ENCODE measurements at places on chromosomes 5 and 9.

DNA sequence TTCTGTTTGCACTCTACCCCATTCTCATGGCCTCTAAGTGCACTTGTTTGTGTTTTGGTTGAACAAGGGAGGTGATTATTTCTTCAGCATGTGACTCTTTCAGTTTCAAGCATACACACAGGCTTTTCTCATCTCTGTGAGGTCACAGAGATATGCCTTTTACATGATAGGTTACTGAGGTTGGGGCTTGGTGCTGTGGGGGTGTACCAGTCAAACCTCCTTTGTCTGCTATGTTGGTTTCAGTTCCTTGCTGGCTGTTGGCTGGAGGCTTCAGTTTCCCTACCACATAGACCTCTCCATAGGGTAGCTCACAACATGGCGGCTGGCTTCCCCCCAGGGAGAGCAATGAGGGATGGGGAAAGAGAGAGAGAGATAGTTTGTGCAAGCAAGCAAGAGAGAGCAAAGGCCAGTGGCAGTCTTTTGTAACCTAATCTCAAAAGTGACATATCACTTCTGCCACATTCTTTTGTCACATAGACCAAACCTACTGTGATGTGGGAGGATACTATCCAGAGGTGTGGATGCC lies 96.7 kb upstream of the SEMA6A start:
- no peak for DNase-seq

- no peak for DNase-seq
These were observed 110.2 kb downstream of the PJA2 start for GRCh38 chr5:109299557-109299956.

GRCh38 chr9:134284273-134284672 lies 42.0 kb upstream of the RXRA start:
- no peak for DNase-seq

DNA sequence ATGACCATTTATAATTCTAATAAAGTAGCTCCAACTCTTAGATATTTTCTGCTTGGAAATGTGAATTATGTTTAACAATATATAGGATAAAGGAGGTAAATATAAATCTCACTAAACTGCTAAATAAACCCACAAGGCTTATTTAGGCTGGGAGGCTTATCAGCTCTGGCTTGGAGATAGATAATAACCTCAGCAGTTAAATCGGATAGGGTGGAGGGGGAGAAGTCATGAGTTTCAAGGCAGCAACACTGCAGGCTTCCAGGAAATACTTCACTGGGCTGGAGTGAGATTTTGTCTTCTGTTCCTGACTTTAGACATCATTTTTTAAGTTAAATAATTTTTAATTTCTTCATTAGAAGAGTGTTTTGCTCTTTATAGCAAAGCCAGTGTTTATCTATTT lies 80.0 kb upstream of the ITGA2 start:
- DNase-seq = no peak

DNA sequence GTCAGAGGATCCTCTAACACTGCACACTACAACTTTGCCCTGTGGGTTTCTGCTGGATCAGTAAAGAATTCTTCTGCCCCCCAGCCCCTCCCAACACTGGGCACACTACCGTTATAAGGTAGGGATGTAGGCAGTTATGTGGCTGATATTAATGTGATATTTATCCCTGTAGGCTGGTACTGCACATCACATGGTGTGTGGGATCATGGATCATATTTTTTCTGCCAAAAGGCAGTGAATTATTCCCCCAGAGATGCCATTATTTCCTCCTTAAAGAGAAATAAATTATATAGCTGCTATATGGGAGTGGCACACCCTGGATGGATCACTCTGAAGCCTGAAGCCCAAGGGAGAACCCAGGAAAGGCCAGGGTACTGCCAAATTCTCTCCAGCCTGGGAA lies 69.5 kb downstream of the SV2C start:
- no peak for DNase-seq

GRCh38 chr9:20417373-20418080 lies 204.8 kb downstream of the MLLT3 start:
- no peak for DNase-seq

- no peak for DNase-seq
These were observed 45.8 kb upstream of the GARNL3 start for GRCh38 chr9:127218818-127219217.

All from activated T-cell treated with anti-CD3 and anti-CD28 coated beads for 24 hours (primary cell).